CD4-positive, alpha-beta T cell treated with Interleukin-2 at 100 ng/mL for 4 hours (primary cell): ENCODE measurements at places on chromosomes 7 and 10.

DNA sequence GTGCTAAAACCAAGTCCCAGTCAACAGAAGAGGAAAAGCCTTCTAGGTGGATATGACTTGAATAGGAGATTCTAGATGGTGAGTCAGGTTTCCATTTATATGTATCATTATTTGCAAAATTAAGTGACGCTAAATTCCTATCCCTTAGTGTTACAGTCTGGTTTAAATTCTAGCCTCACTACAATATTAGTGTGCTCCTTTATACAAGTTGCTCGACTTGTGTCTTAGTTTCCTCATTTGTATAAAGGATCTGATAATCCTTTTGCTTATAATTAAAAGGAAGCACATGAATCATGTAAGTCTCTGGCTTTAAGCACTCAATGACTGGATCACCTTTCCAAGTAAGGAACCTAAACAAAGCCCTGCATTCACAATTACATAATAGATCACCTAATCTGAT is 105.7 kb downstream of the SVOPL start:
- no peak for DNase-seq

GRCh38 chr10:129852829-129853561 is 111.1 kb downstream of the EBF3 start:
- no peak for DNase-seq

GRCh38 chr10:119917777-119918176 is 25.2 kb downstream of the SEC23IP start:
- DNase-seq: no peak

DNA sequence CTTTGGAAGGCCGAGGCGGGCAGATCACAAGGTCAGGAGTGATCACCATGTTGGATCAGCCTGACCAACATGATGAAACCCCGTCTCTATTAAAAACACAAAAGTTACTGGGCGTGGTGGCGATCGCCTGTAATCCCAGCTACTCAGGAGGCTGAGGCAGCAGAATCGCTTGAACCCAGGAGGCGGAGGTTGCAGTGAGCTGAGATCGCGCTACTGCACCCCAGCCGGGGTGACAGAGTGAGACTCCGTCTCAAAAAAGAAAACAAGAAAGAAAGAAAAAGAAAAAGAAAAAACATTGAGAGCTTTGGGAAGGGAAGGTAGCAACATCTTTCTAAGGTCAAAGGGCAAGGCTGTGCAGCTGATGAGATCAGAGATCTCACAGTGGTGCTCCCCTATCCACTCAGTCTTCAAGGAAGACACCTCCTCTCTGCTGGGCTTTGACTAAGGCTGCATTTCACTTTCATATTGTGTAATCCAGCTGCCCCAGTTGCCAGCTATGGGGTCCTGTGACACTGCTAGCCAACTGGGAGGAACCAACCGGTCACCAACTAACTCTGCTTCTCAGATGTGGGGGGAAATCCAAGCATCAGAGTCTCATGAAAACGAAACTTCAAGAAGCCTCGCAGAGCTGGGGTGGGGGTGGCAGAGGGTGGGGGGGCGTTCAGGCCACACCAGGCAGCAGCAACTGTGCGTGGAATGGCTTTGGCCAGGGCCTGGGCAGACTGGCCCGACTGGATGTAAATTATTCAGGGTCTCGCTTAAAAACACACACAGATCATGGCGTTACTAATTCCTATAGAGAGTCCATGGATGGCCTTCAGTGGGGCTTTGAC is 1.5 kb downstream of the IL15RA start:
- DNase-seq: peak; percentile 63

- no peak for DNase-seq
These were observed 9.7 kb upstream of the FHIP2A start for GRCh38 chr10:114811862-114812261.

- no peak for DNase-seq
These were observed 90.2 kb upstream of the CACUL1 start for GRCh38 chr10:118844731-118845521.

GRCh38 chr7:148223160-148223559 is 367.4 kb upstream of the C7orf33 start:
- no peak for DNase-seq

- DNase-seq: no peak
These were observed 437.2 kb upstream of the MKI67 start for GRCh38 chr10:128563387-128563786.

GRCh38 chr7:122217125-122217524 is 73.1 kb upstream of the AASS start:
- DNase-seq: no peak

GRCh38 chr10:79285315-79286197 is 61.7 kb upstream of the PPIF start:
- peak; percentile 33 for DNase-seq

GRCh38 chr10:131725581-131726069 is 175.2 kb upstream of the PPP2R2D start:
- no peak for DNase-seq

- no peak for DNase-seq
These were observed 384.1 kb upstream of the CNTNAP2 start for GRCh38 chr7:145732521-145732920.

GRCh38 chr10:120931423-120931822 is 80.3 kb downstream of the WDR11 start:
- no peak for DNase-seq

- no peak for DNase-seq
These were observed 155.8 kb downstream of the BMPER start for GRCh38 chr7:34061149-34061548.

DNA sequence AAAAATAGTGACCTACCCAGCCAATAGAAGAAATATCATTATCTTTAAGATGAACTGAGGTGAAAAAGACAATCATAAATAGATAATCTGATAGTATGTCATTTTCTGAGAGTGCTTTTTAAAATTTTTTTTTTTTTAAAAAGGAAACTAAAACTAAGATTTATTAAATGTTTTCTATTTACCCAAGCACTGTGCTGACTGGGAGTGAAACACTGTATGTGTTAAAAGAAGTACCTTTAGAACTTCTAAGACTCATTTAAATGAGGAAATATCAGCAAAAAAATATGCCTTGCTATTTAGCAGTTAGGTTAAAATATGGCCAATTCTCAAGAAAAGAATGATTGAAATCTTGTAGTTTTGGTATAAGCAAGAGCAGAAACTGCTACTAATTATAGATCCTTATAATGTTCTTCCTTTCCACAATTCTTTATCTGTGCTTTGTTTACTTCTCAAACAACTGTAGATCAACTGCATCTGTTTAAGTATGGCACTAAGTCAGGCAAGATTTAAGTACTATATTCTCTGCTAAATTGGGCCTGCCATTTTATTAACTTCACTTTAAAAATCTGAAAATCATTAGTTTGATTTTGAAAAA is 39.5 kb upstream of the WNT2 start:
- no peak for DNase-seq

DNA sequence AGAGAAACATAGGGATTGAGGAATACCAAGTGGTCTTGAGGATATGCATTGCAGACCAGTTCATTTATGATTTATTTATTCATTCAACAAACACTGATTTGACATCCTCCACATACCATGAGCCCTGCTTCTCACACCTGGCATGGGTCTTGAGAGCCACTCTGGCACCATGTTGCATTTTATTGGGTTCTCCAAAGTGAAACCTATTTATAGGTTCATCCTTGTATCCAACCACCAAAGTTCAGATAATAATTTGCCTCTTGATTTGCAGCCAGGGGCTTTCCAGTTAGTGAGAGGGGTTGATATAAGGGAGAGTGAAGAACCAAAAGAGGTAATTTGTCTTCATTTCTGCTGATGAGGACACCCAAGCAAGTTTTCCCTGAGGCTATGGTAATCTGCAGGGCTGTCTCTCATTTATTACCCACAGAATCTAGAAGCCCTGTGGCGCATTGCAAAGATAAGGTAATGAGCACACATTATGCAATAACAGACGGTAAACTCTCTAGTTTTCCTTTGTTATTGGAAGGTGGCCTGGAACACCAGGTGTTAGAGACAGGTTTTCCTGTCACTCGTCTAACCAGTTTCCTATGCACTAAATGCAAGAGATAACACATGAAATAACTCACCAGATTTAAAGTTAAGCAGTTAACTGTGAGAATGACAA is 28.8 kb upstream of the ICA1 start:
- no peak for DNase-seq

DNA sequence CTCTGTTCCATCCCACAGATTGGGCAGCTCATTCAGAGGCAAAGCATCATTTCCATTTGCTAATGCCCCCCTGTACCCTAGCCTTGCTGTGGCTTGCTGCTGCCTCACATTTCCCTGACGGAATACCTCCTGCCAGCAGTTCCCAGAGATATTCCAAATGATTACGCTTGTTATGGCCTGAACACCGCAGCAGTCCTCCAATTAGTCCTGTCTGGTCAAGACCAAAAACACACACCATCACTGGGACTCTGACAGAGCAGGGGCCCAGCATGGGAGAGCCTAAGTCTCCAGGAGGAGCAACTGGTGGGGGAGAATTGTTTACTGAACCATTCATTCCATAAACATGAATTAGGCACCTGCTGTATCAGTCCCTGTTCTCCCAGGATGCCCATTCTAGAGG is 6.1 kb downstream of the OGDHL start:
- DNase-seq: no peak

- DNase-seq: no peak
These were observed 66.3 kb upstream of the EFCAB10 start for GRCh38 chr7:105647591-105647990.

DNA sequence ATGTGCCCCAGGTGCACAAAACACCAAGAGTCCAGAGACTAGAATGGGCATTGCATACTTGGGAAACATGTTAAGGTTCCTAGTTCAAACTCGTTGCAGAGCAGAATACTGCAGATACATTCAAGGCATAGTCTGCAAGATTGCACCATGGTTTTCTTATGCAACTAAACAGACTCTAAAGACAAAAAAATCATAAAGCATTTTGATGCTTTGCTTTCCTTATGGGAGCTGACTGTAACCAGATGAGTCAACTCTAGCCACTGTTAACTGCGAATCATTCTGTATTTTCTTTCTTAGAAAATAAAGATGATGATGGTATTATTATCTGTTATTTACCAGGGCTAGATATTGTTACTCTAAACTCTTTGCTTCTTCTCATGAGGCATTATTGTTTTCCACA is 19.7 kb downstream of the TRUB1 start:
- no peak for DNase-seq

DNA sequence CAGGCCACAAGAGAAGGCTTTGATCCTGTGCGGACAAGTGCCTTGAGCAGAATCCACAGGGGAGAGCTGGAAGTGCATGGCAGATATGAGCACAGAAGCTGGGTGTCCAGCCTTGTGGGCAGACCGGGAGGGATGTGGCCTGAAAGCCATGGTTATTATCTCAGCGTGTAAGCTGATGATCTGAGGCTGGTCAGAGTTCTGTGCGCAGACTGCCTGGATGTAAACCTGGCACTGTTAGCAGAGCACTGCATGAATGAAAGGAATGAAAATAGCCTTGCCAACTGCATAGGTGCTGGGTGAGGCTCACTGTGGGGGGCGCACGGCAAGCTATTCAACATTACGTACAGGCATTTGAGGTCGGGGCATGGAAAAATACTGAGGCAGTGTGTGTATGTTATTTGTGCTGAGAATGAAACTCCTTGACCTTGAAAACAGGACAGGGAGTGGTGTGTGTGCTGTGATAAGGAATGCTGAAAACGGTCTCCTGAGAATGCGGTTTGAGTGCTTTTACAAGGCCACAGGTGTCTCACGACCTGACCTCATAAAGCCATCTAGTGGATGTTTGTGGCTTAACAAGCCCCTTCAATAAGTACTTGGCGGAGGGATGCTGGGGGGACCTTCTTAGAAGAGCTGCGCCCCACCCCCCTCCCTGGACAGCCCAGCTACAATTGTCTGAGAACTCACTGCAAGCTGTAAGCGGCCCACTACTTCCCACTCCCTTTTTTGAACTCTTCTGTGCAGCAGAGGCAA is 18.7 kb downstream of the AKR1C1 start:
- DNase-seq: no peak

- no peak for DNase-seq
These were observed 138.1 kb downstream of the ADAM22 start for GRCh38 chr7:88071994-88072714.

GRCh38 chr7:22885797-22886261 is 63.2 kb upstream of the TOMM7 start:
- DNase-seq: peak; percentile 47

GRCh38 chr7:110835218-110835617 is 255.7 kb upstream of the LRRN3 start:
- DNase-seq: peak; percentile 2

DNA sequence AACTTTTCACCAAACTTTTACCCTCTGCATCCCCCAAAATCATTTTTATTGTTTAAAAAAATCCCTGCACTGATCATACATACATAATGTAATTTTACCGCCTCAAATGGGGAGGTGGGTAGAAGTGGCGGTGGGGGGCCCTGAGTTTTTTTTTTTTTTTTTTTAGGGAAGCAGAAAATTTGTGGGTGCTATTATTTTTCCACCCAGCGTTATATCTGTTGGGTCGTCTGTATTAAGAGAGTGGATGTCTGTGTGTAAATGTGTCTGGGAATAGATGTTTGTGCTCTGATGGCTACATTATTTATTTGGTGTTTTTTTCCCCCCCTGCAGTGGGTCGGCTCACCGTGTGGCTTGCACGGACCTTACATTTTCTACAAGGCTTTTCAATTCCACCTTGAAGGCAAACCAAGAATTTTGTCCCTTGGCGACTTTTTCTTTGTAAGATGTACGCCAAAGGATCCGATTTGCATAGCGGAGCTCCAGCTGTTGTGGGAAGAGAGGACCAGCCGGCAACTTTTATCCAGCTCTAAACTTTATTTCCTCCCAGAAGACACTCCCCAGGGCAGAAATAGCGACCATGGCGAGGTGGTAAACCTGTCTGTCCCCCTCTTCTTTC is 438 bp downstream of the ARID5B start:
- DNase-seq: no peak

GRCh38 chr7:156611014-156612010 is 29.3 kb upstream of the RNF32 start:
- DNase-seq: no peak
